Esophagus mucosa (tissue), 1 donor: ENCODE measurements at places on chromosomes 13 and 19.

GRCh38 chr13:108902405-108903155 lies 273.2 kb downstream of the MYO16 start:
- no peak for ATAC-seq

- no peak for ATAC-seq
These were observed 19.8 kb downstream of the COL4A1 start for GRCh38 chr13:110286833-110287819.

DNA sequence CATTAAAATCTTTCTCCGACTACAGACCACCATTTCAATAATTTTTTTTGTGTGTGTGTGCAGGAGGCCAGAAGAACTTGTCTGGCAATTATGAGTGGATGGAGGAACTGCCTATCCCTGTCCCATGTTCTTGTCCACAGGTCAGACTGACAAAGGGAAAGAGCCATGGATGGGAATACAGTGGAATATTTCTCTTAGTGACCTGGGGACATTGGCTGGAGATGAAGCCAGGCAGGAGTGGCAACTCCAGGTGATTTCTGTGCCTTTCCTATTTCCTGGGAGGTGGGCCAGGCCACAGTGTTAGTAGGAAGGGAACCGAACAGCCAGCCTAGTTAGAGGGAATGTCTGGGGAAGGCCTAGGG lies 3.7 kb downstream of the PSG9 start:
- ATAC-seq: no peak

DNA sequence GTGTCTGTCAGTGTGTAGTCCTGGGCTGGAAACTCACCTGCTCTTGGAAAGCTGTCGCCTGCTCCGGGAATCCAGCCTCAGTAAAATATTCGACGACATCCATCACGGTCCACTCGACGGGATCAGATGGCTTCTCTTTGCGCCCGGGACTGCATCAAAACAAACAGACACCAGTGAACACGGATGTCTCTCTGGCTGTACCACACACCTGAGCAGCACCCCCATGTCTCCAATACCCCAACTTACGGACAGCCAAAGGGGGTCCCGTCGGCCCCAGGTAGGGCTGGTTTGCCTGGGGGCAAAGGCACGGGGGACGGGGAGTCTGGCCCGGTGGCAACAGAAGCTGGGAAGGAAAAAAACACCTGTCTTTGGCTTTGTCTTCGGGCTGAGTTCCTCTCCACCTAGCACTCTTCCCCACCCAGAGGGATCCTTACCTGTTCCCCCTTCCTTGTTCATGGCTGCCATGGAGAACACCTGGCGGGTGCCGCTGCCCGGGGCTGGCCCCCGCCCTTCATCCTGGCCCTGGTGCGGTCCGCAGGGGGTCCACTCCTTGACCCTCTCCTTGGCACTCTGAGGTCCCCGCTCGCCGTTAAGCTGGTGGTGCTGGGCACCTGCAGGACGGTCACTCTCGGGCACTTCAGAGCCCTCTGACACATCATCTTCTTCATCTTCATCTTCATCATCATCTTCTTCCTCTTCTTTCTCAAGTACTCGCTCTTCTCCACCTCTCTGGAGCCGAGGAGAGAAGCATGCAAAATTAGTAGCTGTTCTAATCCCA lies 1.7 kb downstream of the SAMD1 start:
- no peak for ATAC-seq

- peak; percentile 15 for ATAC-seq
These were observed 1.1 kb upstream of the WTIP start for GRCh38 chr19:34480491-34480890.

- ATAC-seq: no peak
These were observed 1333.1 kb downstream of the EFNB2 start for GRCh38 chr13:105202354-105202753.

DNA sequence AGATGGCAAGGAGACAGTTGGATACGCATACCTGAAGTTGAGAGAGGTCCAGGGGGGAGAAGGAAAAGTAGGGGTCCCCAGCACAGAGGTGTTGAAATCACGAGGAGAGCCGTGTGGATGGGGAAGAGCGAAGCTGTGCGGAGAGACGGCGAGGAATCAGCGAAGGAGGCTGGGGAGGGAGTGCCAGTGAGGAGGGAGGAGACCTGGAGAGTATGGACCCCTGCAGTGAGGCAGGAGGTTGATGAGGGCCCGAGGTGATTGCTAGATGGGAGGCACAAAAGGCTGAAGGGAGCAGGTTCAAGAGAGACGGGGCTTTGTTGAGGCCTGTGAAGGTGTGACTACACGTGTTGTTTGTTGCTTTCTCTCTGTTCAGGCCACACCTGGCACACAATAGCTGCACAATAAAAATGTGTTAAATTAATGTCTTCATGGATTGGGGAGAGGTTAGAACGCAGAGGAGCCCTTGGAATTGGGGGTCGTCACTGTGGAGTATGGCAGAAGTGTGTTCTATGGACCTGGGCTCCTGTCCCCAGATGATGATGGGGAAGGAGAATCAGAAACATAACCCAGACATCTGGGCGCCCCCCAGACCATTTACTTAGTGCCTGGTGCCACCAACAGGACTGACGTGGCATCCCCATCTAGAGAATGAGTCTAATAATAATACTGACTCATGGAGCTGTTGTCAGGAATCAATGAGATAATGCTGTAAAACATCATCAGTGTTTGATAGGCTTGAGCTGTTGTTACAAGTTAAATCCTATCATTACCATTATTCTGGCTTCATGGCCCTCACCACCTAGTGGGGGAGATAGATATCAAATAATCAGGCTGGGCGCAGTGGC lies 137.5 kb downstream of the SIPA1L3 start:
- ATAC-seq: no peak
